ENCODE measurements at places on chromosomes 13 and 19. TPM values are rescaled to one million over a fixed set of nuclear protein-coding genes. Genes with fewer than 3 reads are reported as not detected.

Gene ZNF835
- 1.4 TPM for total RNA-seq

Gene CERS1
- not detected for total RNA-seq

Gene GPR183
- total RNA-seq = 1.8 TPM

Gene STAP2
- 227 TPM for total RNA-seq

Gene CLIP3
- total RNA-seq = 4.7 TPM

Gene BCAM
- total RNA-seq = 34.3 TPM

Gene MUC16
- total RNA-seq = not detected

Gene NEK5
- not detected for total RNA-seq

Gene PSENEN
- 46.0 TPM for total RNA-seq

Gene PRR36
- total RNA-seq = not detected

Gene IGFL2
- not detected for total RNA-seq

Gene SIX5
- total RNA-seq = 6.6 TPM

- no peaks in the 10 kb centered on the region for H3K36me3 ChIP-seq
- H3K27ac ChIP-seq = no peak overlapping the region
- no peaks in the 10 kb centered on the region for H3K27me3 ChIP-seq
- H3K4me1 ChIP-seq = no peaks in the 10 kb centered on the region
- H3K4me3 ChIP-seq = no peak overlapping the region
- DNase-seq = no peak
Observed at GRCh38 chr13:102703726-102704035, 8.8 kb upstream of the METTL21C start.

DNA sequence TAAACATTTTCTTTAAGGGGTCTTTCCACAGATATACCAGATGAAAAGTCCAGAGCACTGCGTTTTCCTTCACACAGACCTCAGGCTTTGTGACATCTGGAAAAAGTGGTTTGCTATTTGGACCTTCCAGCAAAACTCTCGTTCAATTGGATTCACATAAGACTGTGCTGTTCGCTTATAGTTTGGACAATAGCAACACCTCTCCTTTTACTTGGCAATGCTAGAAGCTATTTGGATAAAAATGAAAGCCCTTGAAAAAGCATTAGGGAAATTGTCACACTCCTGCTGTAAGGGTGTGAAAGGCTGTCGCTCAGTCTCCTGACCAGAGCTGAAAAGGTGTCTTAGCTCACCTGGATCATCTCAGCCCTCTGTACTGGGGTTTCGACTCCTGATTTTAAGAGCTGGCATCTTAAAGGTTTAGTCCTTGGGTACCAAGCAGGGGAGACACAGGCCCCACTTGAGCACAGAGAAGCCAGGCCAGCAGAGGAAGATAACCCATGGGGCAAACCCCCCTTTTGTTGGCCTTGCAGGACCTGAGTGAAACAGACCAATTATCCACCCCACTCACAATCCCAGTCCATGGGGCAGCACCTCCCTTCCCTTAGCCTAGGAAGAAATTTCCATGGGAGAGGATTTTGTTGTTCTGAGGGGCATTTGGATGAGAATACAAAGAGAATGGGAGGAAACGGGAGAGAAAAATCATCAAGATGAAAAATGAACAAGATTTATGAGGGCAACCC, 257.6 kb downstream of the DLEU7 start:
- H3K4me3 ChIP-seq = no peak overlapping the region
- no peaks in the 10 kb centered on the region for H3K36me3 ChIP-seq
- H3K27ac ChIP-seq = no peak overlapping the region
- DNase-seq = no peak

DNA sequence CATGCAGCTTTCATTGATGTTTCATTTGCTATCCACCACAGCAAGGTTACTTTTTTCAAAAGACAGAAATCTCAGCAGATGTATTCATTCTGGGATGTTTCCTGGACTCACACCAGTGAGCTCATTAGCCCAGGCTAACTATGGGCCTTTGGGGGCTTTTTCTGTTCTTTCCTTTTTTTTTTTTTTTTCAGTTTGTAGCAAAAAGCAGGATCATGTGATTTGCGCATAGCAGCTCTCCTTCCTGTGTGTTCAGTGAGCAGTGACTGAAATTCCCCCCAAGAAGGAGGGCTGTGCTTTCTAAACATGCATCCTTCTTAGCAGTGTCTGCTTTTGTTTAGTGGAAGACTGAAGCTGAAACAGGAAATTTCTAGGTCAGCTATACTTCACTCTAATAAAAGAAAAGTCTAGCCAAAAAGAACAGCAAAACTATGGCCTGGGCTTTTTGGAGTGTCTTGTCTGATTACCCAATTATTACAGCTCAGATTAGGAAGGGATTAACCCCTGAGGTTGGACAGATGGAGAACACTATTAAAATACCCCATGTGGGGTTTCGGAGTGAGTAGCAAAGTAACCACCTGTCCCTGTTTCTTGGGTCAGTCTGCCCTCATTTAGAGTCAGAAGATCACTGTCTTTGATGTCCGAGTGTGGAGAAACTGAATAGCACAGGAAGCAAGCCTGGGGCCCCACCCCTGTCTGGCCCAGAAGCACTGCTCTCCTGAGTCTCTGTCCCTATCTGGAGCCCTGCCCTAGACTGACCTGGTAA, 8.9 kb upstream of the AMER2 start:
- no peaks in the 10 kb centered on the region for H3K27me3 ChIP-seq
- no peaks in the 10 kb centered on the region for H3K4me1 ChIP-seq
- H3K4me3 ChIP-seq = no peak overlapping the region
- DNase-seq = no peak
- no peak overlapping the region for H3K27ac ChIP-seq
- no peaks in the 10 kb centered on the region for H3K36me3 ChIP-seq

GRCh38 chr19:43438291-43439031, 23.8 kb downstream of the TEX101 start:
- peak overlapping the region; percentile 44 for H3K27ac ChIP-seq
- no peaks in the 10 kb centered on the region for H3K27me3 ChIP-seq
- no peaks in the 10 kb centered on the region for H3K4me1 ChIP-seq
- no peak overlapping the region for H3K4me3 ChIP-seq

GRCh38 chr13:101835920-101836319, 383.4 kb downstream of the ITGBL1 start:
- no peak overlapping the region for H3K4me3 ChIP-seq
- H3K27me3 ChIP-seq = no peaks in the 10 kb centered on the region
- no peak overlapping the region for H3K27ac ChIP-seq
- H3K36me3 ChIP-seq = no peaks in the 10 kb centered on the region
- no peaks in the 10 kb centered on the region for H3K4me1 ChIP-seq
- DNase-seq = no peak

DNA sequence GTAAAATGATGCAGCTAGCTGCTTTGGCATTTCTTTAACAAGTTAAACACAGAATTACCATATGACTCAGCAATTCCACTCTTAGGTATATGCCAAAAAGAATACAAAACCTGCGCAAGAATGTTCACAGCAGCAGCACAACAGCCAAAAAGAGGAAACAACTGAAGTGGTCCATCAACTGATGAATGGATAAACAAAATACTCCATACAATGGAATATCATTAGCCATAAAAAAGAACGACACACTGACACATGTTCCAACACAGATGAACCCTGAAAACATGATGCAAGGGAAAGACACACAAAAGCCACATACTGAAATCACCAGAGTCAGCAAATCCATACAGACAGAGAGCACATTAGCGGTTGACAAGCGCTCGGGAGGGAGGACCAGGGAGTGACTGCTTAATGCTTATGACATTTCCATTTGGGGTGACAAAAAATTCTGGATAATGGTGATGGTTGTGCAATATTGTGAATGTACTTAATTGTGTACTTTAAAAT, 3.0 kb downstream of the PCID2 start:
- H3K4me1 ChIP-seq = no peaks in the 10 kb centered on the region
- no peak overlapping the region for H3K27ac ChIP-seq
- no peak overlapping the region for H3K4me3 ChIP-seq
- no peaks in the 10 kb centered on the region for H3K36me3 ChIP-seq
- no peak for DNase-seq

- no peaks in the 10 kb centered on the region for H3K4me1 ChIP-seq
Observed at GRCh38 chr13:52899206-52899605, 50.8 kb upstream of the PCDH8 start.

DNA sequence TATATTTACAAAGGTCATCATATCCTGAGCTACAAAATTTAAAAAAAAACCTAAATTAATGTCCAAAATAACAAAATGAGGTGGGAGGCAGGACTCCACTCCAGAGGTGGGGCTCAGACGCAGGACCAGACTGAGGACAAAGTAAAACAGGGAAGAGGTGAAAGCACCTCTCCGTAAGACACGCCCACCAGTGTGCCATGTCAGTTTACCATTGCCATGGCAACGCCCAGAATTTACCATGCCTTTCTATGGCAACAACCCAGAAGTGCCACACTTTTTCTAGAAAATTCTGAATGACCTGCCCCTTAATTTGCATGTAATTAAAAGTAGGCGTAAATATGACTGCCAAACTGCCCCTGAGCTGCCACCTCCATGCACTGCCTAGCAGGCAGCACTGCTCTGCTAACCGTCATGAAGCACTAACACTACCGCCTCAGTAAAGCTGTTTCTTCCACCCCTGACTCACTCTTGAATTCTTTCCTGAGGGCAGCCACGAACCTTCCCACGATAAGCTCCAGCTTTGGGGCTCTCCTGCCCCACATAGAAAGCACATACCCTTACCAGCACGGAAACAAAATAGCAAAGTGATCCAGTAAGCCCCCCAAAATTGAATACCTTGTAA, 22.3 kb upstream of the PDCD5 start:
- no peak overlapping the region for H3K27ac ChIP-seq
- no peaks in the 10 kb centered on the region for H3K27me3 ChIP-seq
- no peaks in the 10 kb centered on the region for H3K36me3 ChIP-seq
- H3K4me1 ChIP-seq = no peaks in the 10 kb centered on the region
- no peak overlapping the region for H3K4me3 ChIP-seq

- H3K27me3 ChIP-seq = no peaks in the 10 kb centered on the region
- no peak overlapping the region for H3K4me3 ChIP-seq
- H3K36me3 ChIP-seq = no peaks in the 10 kb centered on the region
Observed at GRCh38 chr13:42525035-42525504, 48.9 kb upstream of the TNFSF11 start.

- no peak overlapping the region for H3K27ac ChIP-seq
- H3K36me3 ChIP-seq = no peaks in the 10 kb centered on the region
- DNase-seq = no peak
- H3K4me3 ChIP-seq = no peak overlapping the region
- H3K4me1 ChIP-seq = peaks cover 4% of the 10 kb centered on the region
Observed at GRCh38 chr19:40229484-40229883, 3.0 kb upstream of the CCNP start.

- no peaks in the 10 kb centered on the region for H3K27me3 ChIP-seq
- H3K27ac ChIP-seq = no peak overlapping the region
- no peak for DNase-seq
Observed at GRCh38 chr13:88802886-88803285, 1131.7 kb downstream of the SLITRK5 start.

DNA sequence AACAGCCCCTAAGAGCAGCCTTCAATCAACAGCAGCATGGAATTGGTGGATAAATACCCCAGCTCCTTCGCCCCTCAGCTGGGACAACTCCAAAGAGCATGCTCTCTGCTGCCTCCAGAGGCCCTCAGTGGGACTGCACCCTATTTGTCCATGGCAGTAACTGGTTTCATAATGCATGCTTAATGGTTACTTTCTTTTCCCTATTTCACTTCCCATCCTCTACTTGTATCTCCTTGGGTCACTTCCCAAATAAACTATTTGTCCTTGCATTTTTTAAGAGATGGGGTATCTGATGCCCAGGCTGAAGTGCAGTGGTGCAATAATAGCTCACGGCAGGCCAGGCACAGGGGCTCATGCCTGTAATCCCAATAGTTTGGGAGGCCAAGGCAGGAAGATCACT, 13.5 kb upstream of the TPM4 start:
- peak; percentile 88 for DNase-seq
- H3K36me3 ChIP-seq = no peaks in the 10 kb centered on the region

DNA sequence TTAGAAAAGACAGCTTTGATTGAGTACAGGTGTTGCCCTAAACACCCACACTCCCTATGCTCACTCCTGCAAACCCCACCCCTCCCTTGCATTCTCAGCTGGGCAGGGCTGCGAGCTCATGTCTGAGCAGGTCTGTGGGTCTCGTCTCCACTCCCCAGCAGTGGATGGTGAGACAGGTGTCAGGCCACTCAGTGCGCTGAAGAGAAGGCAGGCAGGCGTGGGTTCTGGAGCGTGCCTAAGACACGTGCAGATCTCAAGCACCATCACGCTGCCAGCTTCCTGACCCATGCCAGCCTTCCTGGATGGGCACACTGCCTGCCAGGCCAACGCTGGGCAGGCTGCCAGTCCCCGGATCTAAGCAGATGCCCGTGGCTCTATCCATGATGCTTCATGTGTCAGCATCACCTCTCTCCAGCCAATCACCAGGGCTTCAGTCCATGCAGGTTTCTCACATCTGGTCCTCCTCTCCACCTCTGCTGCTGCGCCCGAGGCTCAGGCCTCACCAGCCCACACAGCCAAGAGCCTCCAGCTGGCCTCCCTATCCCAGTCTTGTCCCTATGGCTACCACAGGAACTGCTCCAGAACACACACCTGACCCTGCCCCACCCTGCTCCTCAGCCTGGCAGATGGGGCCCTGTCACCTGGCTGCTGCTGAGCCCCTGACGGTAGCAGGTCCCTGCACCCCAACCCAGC, 42.6 kb downstream of the EPS15L1 start:
- H3K4me3 ChIP-seq = no peak overlapping the region
- H3K4me1 ChIP-seq = no peaks in the 10 kb centered on the region
- peaks cover 79% of the 10 kb centered on the region for H3K36me3 ChIP-seq
- DNase-seq = no peak

- H3K36me3 ChIP-seq = no peaks in the 10 kb centered on the region
- H3K4me3 ChIP-seq = no peak overlapping the region
- DNase-seq = no peak
- no peaks in the 10 kb centered on the region for H3K4me1 ChIP-seq
- H3K27me3 ChIP-seq = no peaks in the 10 kb centered on the region
- peak overlapping the region; percentile 52 for H3K27ac ChIP-seq
Observed at GRCh38 chr19:49408816-49409440, 14.3 kb downstream of the PTH2 start.

DNA sequence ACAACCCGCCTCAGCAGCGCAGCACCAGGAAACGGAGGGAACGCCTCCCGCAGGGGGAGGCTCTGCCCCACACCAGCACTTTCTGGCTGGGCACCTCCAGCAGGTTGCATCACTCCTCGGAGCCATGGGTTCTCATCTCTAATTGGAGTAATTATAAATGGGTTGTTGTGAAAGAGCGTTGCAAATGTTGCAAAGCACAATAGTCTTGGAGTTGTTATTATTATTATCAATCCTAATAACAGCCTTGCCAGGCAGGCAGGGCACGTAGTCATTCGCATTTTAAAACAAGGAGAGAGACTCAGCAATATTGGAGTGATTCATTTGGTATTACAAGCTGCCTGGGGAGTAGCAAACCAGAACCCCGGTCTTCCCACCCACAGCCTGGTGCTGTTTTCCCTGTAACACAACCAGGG, 108.6 kb upstream of the GJB6 start:
- H3K36me3 ChIP-seq = no peaks in the 10 kb centered on the region
- DNase-seq = no peak
- no peaks in the 10 kb centered on the region for H3K4me1 ChIP-seq
- H3K4me3 ChIP-seq = no peak overlapping the region
- no peak overlapping the region for H3K27ac ChIP-seq
- H3K27me3 ChIP-seq = no peaks in the 10 kb centered on the region

DNA sequence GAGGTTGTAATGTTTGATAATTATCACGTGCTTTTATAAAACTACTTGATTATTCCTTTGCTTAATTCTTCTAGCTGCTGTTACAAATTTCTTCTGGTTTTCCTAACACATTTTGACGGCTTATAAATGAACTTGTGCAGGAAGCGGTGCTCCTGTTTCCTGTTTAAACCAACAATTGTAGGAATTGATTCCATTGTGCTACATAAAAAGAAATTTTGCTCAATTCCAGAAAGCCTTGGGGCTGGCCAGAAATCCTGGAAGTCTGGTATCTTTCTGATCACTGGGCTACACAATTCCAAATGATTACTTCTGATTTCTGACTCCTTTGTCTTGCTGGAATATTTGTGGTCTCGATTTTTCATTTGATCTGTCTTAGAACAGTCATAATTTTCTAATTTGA, 14.9 kb downstream of the RFC3 start:
- H3K27ac ChIP-seq = no peak overlapping the region
- H3K27me3 ChIP-seq = no peaks in the 10 kb centered on the region

Data from Peyer's patch (tissue), 4 donors.